Type B pancreatic cell (in vitro differentiated cells): ENCODE measurements at places on chromosomes 3 and 15.

DNA sequence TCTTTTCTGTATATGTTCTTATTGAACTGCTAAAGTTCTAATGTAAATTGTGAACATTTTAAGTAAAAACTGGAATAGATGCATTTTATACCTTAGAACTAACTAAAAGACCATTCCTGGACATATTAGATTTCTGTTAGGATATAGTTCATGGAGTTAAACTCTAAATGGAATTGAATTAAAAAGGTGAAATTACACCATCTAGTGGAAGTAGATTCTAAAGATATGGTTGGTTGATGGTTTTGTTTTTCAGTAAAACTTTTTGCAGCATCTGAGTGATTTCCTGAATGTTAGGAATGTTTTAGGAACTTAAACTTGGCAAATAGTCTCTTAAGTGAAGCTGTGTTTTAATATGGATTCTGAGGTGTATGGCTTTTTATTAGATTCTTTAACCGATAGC is 96.8 kb downstream of the SLMAP start:
- H3K27ac ChIP-seq, result no peak overlapping the region
- DNase-seq, result no peak
- H3K4me3 ChIP-seq, result no peak overlapping the region
- H3K4me1 ChIP-seq, result no peaks in the 10 kb centered on the region
- H3K27me3 ChIP-seq, result no peaks in the 10 kb centered on the region

DNA sequence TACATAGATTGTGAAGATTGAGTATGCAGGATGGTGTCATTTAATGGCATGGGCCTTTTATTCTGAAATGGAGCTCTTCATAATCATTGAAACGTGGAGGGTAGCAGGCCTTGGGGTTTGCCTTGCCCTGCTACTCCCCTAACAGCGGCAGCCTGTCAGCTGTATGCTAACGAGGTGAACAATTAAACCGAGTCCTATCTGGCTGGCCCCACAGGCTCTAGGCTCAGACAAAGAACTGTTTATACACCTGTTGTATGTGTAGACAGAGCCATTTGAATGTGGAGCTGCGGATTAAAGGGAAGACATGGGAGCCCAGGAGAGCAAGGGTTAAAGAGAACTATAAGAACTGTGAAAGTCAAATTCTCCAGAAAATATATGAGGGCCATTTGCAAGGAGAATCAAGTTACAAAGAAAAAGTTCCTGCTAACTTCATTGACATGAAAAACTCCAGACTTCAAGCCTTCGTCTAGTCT is 116.7 kb upstream of the CGNL1 start:
- H3K27ac ChIP-seq, result peak overlapping the region; percentile 37
- peaks cover 9% of the 10 kb centered on the region for H3K4me1 ChIP-seq
- H3K36me3 ChIP-seq, result peaks cover 41% of the 10 kb centered on the region
- no peaks in the 10 kb centered on the region for H3K27me3 ChIP-seq
- peak overlapping the region; percentile 64 for H3K4me3 ChIP-seq

DNA sequence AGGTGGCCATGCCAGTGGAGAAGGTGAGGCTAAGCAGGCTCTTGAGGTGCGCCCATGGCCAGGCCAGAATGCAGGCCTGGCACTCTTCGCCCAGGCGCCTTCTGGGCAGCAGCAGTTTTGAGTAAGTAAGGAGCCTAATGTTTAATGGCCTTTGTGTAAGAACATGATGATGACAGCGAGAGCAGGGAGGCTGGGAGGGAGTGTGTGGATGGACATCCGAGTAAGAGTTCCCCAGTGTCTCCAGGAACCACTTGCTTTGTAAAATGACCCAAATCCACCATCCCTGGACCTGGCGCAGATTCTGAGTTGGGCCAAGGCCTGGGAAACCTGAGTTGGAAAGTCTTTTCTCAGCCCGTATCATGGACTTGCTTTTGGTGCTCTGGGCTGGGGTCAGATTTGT is 24.1 kb downstream of the KLF13 start:
- H3K27ac ChIP-seq, result peak overlapping the region; percentile 94
- DNase-seq, result no peak
- peaks cover 35% of the 10 kb centered on the region for H3K4me1 ChIP-seq

DNA sequence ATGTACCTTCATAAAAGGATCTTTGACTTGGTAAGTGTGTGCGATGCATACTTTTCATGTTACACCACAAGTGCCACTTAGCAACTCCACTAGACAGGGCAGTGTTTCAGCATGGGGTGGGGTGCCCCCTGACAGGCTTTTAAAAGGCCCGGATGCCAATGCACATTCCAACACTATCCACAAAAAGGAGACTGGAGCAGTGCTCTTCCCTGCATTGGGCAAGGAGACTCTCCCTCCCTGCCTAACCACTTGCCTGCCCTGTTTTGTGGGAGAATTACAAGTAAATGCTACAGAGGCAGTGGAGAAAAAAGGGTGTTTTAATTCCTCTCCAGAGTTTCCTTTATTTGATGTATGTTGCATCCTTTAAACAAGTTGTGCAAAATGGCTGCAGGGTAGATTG is 1.7 kb upstream of the RARB start:
- H3K36me3 ChIP-seq, result no peaks in the 10 kb centered on the region
- H3K4me1 ChIP-seq, result peaks cover 39% of the 10 kb centered on the region
- H3K27ac ChIP-seq, result peak overlapping the region; percentile 94
- peak overlapping the region; percentile 94 for H3K4me3 ChIP-seq
- no peak for DNase-seq
- H3K27me3 ChIP-seq, result peaks cover 4% of the 10 kb centered on the region

GRCh38 chr3:138097192-138098172 is 17.9 kb downstream of the DZIP1L start:
- no peak overlapping the region for H3K4me3 ChIP-seq
- no peak for DNase-seq
- no peaks in the 10 kb centered on the region for H3K27me3 ChIP-seq
- peaks cover 6% of the 10 kb centered on the region for H3K4me1 ChIP-seq
- no peak overlapping the region for H3K27ac ChIP-seq

GRCh38 chr3:32089476-32089875 is 16.9 kb upstream of the GPD1L start:
- H3K36me3 ChIP-seq, result no peaks in the 10 kb centered on the region
- no peak overlapping the region for H3K4me3 ChIP-seq
- no peaks in the 10 kb centered on the region for H3K27me3 ChIP-seq
- H3K4me1 ChIP-seq, result no peaks in the 10 kb centered on the region
- no peak for DNase-seq
- H3K27ac ChIP-seq, result no peak overlapping the region

- H3K27me3 ChIP-seq, result peaks cover 42% of the 10 kb centered on the region
- H3K4me3 ChIP-seq, result peak overlapping the region; percentile 94
- peak overlapping the region; percentile 99 for H3K27ac ChIP-seq
- H3K36me3 ChIP-seq, result peaks cover 3% of the 10 kb centered on the region
- DNase-seq, result no peak
Observed at GRCh38 chr15:67839499-67839928, 331 bp downstream of the RNU6-1 start.

- no peaks in the 10 kb centered on the region for H3K4me1 ChIP-seq
- peaks cover 11% of the 10 kb centered on the region for H3K36me3 ChIP-seq
- H3K4me3 ChIP-seq, result no peak overlapping the region
- H3K27me3 ChIP-seq, result no peaks in the 10 kb centered on the region
Observed at GRCh38 chr3:42222942-42223693, 42.9 kb downstream of the CCK start.

DNA sequence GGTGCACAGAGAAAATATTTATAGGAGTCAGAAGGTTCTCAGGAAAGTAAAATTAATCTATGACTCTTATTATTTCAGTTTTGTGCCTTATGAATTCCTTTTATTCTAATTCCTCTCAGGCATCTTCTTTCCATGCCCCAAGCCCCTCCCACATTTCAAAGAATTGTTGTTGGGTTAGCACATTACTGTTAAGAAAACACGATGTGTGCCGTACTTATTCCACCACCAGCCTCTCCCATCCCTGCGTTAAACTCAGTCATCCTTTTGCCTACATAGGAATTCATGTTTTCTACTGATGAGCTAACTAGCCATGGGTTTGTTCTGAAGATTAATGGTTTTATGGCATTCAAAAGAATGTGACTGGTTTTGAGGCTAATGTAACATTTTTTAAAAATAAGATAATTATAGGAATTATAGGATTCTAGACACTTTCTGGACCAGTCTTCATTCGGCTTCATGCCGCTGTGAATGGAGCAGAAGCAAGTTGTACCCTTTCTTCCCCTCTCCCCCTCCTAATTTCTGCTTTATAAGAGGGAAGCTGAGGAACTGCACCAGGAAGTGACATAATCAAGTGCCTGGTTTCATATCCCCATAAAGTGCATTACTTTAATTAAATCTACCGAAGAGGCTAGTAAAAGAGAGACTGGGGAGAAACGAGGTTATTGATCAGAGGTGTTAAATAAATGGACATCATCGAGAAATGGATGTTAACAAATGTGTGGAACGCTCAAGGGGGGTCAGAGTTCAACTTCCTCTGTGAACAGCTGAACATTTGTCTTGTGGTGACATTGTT is 12.3 kb upstream of the MB21D2 start:
- H3K4me1 ChIP-seq, result peaks cover 17% of the 10 kb centered on the region
- peak overlapping the region; percentile 85 for H3K27ac ChIP-seq
- DNase-seq, result no peak
- no peak overlapping the region for H3K4me3 ChIP-seq
- H3K27me3 ChIP-seq, result no peaks in the 10 kb centered on the region

DNA sequence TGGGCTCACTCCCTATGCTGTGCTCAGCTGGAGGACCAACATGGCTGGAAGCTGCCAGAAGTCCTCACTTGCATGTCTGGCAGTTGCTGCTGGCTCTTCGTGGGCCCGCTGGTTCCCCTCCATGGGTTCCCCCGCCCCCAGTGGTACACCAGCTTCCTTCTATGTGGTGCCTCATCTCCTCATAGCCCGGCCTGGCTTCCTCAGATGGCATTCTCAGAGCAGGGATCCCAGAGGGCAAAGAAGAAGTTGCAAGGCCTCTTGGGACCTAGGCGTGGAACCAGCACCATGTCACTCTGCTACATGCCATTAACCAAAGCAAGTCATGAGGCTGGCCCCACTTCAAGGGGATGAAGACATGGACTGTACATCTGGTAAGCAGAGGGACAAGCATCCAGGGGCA is 2.9 kb upstream of the CFAP92 start:
- no peak overlapping the region for H3K4me3 ChIP-seq
- no peak overlapping the region for H3K27ac ChIP-seq
- H3K4me1 ChIP-seq, result peaks cover 8% of the 10 kb centered on the region
- H3K27me3 ChIP-seq, result peaks cover 48% of the 10 kb centered on the region
- H3K36me3 ChIP-seq, result no peaks in the 10 kb centered on the region

DNA sequence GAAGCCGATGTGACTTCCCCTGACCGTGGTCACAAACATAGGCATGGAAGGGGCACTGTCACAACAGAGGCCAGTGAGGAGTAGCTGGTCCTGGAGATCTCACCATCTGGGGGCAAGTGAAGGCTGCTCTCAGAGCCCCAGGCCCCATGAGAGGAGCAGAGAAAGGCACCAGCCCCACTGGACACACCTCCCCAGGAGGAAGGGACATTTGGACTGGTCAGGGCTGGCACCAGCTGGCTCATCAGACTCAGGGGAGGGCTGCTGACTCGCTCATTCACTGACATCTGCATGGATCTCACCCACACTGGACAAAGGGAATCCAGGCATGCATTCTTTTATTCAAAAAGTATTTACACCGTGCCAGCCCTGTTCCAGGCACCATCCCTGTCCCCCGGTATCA is 26.8 kb downstream of the ESYT3 start:
- H3K27me3 ChIP-seq, result no peaks in the 10 kb centered on the region
- no peak overlapping the region for H3K4me3 ChIP-seq
- no peak overlapping the region for H3K27ac ChIP-seq
- peak; percentile 43 for DNase-seq
- peaks cover 4% of the 10 kb centered on the region for H3K4me1 ChIP-seq

GRCh38 chr3:70000563-70001081 is 1.1 kb downstream of the SAMMSON start:
- H3K27me3 ChIP-seq, result no peaks in the 10 kb centered on the region
- DNase-seq, result no peak
- no peak overlapping the region for H3K4me3 ChIP-seq
- H3K27ac ChIP-seq, result no peak overlapping the region
- peaks cover 36% of the 10 kb centered on the region for H3K4me1 ChIP-seq
- H3K36me3 ChIP-seq, result no peaks in the 10 kb centered on the region

DNA sequence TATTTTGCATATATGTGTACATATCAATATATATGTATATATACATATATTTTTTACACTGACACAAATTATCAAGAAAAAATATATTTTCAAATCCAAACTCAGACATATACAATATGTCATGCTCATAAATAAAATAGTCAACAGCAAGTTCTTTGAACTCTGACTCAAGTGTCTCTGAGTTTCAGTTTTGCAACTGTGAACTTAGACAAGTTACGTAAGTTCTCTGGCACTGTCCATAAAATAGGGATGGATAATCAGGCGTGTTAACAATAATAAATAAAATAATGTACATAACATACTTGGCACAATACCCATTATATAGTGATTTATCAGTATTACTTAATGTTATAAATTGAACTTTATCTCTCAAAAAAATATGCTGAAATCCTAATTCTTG is 12.1 kb upstream of the XRN1 start:
- H3K27me3 ChIP-seq, result no peaks in the 10 kb centered on the region
- no peak for DNase-seq
- no peak overlapping the region for H3K4me3 ChIP-seq
- H3K27ac ChIP-seq, result no peak overlapping the region

- H3K36me3 ChIP-seq, result no peaks in the 10 kb centered on the region
- H3K4me3 ChIP-seq, result no peak overlapping the region
- DNase-seq, result peak; percentile 69
- H3K27ac ChIP-seq, result no peak overlapping the region
- peaks cover 9% of the 10 kb centered on the region for H3K4me1 ChIP-seq
Observed at GRCh38 chr3:126419886-126420786, 25.4 kb downstream of the CFAP100 start.

DNA sequence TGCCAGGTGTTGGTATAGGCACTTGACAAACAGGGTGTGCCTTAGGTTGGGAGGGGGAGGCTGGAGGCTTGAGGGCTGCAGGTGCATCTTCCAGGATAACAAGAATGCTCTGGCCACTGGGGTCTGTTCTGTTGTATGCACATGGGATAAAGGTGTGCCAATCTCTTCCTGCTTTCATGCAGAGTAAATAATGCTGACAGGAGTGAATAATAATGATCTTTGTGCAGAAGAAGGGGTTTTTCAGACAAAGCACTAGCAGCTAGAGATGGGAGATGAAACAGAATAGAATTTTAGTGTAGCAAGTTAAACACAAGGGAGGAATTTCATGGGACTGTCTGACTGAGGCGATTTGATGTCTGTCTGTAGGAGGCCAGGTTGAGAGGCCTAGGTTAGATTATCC is 1.9 kb upstream of the ROPN1 start:
- H3K36me3 ChIP-seq, result no peaks in the 10 kb centered on the region
- no peaks in the 10 kb centered on the region for H3K4me1 ChIP-seq
- H3K27ac ChIP-seq, result no peak overlapping the region
- no peak for DNase-seq
- peaks cover 47% of the 10 kb centered on the region for H3K27me3 ChIP-seq

GRCh38 chr3:191412759-191413158 is 48.2 kb upstream of the PYDC2 start:
- no peak for DNase-seq
- H3K4me1 ChIP-seq, result no peaks in the 10 kb centered on the region
- H3K36me3 ChIP-seq, result no peaks in the 10 kb centered on the region
- H3K27me3 ChIP-seq, result peaks cover 3% of the 10 kb centered on the region

GRCh38 chr3:189394599-189395121 is 222.9 kb downstream of the TPRG1 start:
- peaks cover 4% of the 10 kb centered on the region for H3K4me1 ChIP-seq
- no peak for DNase-seq
- H3K27me3 ChIP-seq, result peaks cover 4% of the 10 kb centered on the region
- H3K36me3 ChIP-seq, result peaks cover 4% of the 10 kb centered on the region
- H3K4me3 ChIP-seq, result no peak overlapping the region
- no peak overlapping the region for H3K27ac ChIP-seq

GRCh38 chr15:54014067-54014655 is 35.9 kb downstream of the UNC13C start:
- no peaks in the 10 kb centered on the region for H3K27me3 ChIP-seq
- no peak for DNase-seq
- H3K27ac ChIP-seq, result no peak overlapping the region
- H3K4me1 ChIP-seq, result peaks cover 4% of the 10 kb centered on the region
- no peaks in the 10 kb centered on the region for H3K36me3 ChIP-seq
